Hepatic stellate cell (primary cell): ENCODE measurements at places on chromosomes 2 and 18.

GRCh38 chr2:120291401-120292311 lies 39.0 kb downstream of the RALB start:
- DNase-seq, result no peak

- peak; percentile 25 for DNase-seq
These were observed 9.3 kb upstream of the EFHD1 start for GRCh38 chr2:232623768-232624765.

- no peak for DNase-seq
These were observed 32.0 kb upstream of the AGAP1 start for GRCh38 chr2:235461763-235462414.

GRCh38 chr18:68426731-68427315 lies 288.1 kb downstream of the TMX3 start:
- no peak for DNase-seq

GRCh38 chr2:49306925-49307324 lies 152.6 kb upstream of the FSHR start:
- no peak for DNase-seq

DNA sequence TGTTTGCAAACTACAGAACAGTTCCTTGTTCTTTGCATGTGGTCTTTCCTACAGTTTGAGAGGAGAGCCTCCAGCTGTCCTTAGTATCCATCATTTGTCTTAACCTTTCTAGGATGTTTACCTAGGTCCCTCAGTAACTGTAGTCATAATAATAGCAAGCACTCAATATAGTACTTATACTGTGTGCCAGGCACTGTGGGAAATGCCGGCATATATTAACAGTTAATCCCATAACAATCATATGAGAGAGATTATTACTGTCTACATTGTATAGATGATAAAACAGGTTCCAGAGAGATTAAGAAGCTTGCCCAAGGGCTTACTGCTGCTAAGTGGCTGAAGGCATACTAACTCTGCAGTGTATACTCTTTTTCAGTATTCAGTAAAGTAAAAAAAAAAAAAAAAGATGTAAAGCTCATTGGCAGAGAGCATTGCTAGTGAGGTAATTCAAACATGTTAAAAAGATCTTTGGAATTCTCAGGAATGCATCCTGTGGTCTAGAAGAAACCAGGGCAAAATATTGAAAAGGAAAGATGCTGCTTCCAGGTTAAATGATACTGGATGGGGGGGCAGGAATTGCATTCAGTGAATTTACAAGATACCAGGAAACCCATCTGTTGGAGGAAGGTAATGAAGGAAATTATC lies 72.3 kb downstream of the SPTBN1 start:
- DNase-seq, result no peak

DNA sequence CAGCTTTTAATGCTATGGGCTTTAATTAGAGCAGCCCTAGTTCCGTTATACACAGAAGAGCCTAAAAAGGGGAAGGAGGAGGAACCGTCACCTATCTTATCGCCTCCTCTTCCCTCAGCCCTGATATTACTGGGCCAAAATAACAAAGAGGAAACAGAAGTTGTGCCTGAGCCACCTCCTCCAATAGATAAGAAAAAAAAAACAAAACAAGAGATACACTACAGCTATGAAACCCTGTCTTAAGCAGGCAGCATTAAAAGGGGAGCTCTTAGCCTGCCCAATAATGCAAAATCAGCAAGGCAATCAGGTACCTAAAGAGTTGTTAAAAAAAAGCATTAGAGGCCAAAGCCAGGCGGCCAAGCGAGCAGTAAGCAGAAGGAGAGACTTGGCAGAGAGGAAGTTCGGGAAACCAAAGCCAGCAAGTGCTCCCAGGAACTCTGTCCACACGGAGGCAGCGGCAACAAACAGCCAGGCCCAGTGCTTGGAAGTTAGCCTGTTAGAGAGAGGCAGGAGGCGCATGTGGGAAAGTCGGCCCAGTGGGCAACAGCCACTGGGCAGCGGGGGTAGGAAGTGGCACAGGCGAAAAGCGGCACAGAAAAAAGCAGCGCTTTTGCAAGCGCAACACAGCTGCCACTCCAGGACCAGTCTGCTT lies 41.8 kb upstream of the PDK1 start:
- no peak for DNase-seq

GRCh38 chr2:117502121-117502520 lies 312.4 kb upstream of the DDX18 start:
- no peak for DNase-seq

- no peak for DNase-seq
These were observed 78.5 kb downstream of the MCFD2 start for GRCh38 chr2:46837112-46837454.

- DNase-seq, result peak; percentile 16
These were observed 193.0 kb upstream of the RGPD4 start for GRCh38 chr2:107633580-107634147.

DNA sequence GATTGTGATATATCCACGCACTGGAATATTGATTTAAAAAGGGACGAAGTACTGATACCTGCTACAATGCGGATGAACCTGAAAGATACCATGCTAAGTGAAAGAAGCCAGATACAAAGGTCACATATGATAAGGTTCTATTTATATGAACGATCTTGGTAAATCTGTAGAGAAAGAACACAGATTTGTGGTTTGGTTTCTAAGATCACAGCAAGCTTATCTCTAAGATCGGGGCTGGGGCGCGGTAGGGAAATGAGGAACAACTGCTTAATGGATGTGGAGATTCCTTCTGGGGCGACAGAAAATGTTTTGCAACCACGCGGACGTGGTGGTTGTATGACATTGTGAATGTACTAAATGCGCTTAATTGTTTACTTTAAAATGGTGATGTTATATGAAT lies 60.1 kb downstream of the NEDD4L start:
- DNase-seq, result no peak

- DNase-seq, result no peak
These were observed 125.9 kb upstream of the CYRIA start for GRCh38 chr2:16791496-16791895.

DNA sequence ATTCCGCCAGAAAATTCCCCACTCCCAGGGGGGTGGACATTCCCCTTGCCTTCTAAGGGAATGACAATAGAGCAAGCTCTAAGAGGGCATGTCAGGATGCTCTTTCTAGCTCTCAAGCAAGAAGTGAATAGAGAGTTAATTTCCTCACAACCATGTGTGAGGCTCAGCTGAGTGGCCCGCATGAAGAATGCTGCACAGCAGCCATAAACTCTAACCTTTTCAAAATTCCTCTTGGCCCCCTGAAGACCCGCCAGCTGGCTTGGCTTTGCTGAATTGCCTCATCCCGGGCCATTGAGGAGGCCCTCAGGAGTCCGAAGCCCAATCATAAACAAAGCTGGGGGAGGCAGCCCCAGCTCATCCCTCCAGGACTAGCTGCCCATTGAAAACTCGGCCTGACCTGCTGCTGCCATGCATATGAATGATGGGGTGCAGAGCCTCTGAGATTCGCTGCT lies 38.2 kb downstream of the NRP2 start:
- DNase-seq, result no peak

GRCh38 chr2:52336951-52337350 lies 1305.0 kb upstream of the NRXN1 start:
- no peak for DNase-seq

- peak; percentile 31 for DNase-seq
These were observed 143.1 kb downstream of the KCTD1 start for GRCh38 chr18:26405190-26405801.

GRCh38 chr2:211741966-211742365 lies 796.6 kb downstream of the ERBB4 start:
- no peak for DNase-seq

- no peak for DNase-seq
These were observed 1.9 kb upstream of the PAX3 start for GRCh38 chr2:222300726-222301052.
